Iris pigment epithelial cell (primary cell): ENCODE measurements at places on chromosomes 11 and 22.

DNA sequence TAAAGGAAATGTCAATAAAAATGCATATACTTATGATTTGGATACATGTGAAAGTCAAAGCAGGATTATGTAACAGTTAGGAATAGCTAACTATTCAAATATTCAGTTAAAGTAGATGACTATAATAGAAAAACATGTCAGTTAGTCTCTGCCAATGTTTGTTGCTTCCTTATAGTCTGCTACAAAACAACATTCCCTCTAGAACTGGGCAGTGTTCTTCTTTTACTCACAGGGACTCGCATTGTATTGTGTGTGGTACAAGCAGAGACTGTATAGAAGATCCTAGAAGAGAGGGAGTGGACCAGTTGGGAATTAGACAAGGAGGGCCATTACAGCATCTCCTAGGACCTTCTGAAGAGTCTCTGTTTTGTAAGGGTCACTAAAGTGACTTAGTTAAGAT lies 10.6 kb downstream of the ACAT1 start:
- DNase-seq: peak; percentile 60

DNA sequence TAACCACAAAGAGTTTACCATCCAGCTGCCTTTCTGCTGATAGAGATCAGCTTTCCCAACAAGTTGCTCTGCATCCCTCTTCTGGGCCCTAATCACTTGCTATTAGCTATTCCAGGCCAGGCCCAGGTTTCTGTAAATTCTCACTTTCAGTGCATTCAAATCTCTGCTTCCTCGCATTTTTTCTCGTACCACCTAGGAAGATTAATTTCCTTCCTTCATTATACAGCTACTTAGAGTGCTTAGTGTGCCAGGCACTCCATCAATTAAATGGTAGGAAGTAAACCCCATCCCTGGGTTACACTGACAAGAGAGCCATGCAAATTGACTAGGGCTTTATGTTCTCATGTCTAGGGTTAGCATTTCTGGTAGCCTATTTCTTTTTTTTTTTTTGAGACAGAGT lies 9.7 kb downstream of the SIAE start:
- no peak for DNase-seq

GRCh38 chr11:74620531-74620930 lies 28.1 kb downstream of the POLD3 start:
- no peak for DNase-seq

- DNase-seq: no peak
Observed at GRCh38 chr11:693887-694562, 997 bp downstream of the DEAF1 start.

DNA sequence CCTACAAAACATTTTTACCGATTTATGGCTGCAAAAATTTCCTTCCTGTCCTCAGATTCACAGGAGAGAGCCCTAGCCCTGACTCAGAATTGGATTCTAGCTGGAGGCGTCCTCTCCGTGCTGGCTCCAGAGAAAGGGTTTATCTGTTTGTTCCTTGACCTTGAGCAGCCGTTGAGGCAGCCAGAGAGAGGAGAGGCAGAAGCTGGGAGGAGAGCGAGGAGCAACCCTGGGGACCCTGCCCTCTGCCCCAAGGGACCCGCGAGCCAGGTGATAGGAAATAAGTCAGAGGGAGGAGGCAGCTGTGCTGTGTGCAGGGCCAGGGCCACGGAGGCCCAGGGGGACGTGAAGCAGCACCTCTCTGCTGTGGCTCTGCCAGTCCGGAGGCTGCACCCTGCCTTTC lies 75.6 kb downstream of the IGLL1 start:
- DNase-seq: no peak

- peak; percentile 97 for DNase-seq
Observed at GRCh38 chr11:23359297-23359696, 499.0 kb upstream of the CCDC179 start.

DNA sequence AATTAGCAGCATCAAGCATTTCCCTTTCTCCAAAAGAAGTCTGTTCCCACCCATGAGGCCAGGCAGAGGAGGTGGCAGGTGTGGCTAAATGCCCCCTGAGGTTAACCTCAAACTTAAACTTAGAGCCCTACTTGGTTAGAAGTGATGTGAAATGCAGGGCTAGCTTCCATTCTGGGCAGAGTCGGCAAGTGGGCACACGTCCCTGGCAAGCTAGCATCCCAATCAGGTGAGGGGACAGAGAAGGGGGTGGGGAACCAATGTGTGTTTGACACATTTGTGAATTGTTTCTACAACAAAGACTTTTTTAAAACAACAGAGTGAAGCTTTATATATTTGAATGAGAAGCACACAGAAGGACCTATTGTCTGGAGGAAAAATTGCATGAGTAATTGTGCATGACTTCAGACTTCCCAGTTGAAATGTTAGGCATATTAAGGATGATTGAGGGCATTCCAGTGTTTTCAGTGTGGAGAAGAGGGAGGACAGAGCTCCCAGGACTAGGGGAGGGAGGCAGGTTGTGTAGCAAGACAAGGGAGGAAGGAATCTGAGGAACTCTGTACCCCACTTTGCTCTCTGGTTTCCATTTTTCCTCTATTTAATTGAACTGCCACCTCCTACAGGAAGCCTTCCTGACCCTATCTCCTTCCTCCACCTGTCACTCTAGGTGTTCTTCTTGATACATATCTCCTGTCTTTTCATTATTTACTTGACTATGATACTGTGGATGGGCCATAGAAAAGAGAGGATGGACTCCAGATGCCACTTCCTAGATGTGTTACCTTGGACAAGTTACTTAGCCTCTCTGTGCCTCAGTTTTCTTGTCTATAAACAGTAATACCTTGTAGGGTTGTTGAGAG lies 83.3 kb upstream of the PICALM start:
- peak; percentile 43 for DNase-seq
